ENCODE measurements at places on chromosomes 12 and 14.

DNA sequence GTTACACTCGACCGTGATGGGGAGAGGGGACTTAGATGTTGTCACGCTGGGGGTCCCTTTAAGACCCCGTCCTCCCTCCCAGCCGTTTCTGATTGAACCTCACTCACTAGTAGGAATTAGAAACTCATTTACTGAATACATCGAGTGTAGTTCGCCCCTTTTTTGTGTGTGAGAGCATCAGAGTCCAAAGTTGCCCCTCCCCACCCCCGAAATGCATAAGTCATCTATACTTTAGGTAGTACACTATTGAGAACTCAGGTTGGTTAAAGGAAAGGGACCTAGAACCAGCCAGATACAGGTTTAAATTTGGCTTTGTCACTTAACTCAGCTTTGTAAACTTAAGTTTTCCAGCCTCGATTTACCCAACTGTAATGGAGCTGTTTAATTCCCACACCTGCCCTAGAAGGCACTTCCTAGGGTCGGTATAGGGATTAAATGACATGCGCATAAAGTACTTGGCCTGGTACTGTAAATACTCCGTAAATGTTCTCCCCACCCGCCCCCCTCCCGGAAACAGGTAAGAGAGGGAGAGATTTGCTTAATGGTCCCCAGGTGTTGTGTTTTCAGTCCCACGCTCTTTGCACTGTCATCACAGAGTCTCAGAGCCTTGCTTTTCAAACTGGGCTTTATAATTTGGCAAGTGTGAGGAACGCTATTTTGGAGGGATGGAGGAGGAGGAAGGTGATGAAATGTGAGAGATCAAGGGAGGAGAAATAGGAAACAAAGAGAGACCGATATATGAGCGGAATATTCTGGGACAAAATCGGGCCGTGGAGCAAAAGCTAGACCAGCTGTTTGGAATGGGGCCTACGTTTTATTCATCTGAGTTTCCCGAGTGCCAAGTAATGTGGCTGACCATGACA is 897 bp downstream of the SUDS3 start:
- no peak for DNase-seq

GRCh38 chr12:21891751-21892217 is 49.4 kb downstream of the ABCC9 start:
- no peak for DNase-seq

DNA sequence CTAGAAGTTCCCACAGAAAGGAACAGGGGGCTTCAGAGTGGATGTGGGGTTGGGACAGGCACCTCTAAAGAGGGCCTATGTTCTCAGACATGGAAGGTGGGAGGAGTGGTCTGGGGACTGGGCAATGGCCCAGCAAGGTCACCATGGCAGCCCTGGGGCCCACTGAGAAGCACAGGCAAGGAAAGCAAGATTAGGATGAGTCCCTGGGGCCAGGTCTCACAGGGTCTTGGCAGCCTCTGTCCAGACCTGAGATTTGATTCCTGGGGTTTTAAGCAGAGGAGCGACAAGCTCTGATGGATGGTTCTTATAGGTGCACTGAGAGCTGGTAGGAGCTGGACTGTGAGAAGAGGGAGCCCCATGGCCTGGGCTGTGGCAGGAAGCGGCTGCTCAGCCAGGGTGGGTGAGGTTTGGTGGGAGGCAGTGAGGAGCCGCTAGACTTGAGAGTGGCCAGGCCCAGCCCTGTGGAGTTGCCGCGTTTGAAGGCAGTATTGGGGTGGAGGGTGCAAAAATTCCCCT is 44.0 kb downstream of the DLK1 start:
- no peak for DNase-seq

GRCh38 chr12:116545144-116545543 is 14.0 kb upstream of the MAP1LC3B2 start:
- DNase-seq, result no peak

DNA sequence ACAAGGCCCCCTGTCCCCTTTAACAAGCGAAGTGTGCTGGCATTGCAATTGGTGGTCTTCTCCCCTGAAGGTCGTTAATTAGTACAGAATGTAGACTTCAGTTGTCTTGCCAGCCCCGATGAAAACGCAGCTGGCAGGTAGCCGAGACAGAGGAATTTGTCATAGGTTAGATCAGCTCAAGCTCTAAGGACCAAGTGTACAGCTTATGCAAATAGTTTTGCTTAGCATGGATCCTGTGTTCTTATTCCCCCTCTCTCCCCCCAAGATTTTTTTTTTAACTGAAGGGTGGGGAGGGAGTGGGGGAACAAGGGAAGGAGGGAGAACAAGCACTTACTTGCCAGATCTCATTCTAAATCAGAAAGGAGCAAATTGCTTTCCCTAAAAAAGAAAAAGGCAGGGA is 58.6 kb upstream of the PARP11 start:
- no peak for DNase-seq

DNA sequence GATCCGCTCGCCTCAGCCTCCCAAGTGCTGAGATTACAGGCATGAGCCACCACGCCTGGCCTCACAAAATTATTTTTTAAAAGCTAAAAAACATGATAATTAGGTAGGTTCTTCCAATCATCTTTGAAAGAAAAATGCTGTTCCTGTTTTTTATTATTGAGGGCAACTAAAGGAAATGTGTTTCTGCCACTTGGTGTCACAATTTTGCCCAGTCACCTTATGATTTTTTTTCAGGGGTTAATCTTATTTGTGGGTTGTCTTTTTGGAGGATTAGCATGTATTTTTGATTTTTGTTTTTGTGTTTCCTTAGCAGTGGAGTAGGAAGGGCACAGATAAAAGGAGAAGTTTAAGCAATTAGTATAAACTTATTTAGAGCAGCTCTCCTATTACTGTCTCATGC is 79.8 kb downstream of the PRORP start:
- DNase-seq, result no peak

Data from stimulated activated CD8-positive, alpha-beta memory T cell treated with anti-CD3 and anti-CD28 coated beads, Interleukin-2, amount 100 ng/mL, for 1 hour (primary cell).